ENCODE measurements at places on chromosomes 7 and 10.

DNA sequence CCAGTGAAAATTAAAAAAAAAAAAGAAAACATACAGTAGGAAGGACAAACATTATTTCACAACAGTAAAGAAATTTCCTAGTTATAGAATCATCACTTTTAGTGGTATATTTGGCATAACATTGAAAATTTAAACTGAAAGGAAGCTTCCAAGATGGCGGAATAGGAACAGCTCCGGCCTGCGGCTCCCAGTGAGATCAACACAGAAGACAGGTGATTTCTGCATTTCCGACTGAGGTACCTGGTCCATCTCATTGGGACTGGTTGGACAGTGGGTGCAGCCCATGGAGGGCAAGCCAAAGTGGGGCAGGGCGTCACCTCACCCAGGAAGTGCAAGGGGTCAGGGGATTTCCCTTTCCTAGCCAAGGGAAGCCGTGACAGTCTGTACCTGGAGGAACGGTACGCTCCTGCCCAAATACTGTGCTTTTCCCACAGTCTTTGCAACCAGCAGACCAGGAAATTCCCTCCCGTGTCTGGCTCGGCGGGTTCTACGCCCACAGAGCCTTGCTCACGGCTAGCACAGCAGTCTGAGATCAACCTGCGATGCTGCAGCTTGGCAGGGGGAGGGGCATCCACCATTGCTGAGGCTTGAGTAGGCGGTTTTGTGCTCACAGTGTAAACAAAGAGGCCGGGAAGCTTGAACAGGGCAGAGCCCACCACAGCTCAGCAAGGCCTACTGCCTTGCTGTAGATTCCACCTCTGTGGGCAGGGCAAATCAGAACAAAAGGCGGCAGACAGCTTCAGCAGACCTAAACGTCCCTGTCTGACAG is 19.4 kb downstream of the PON3 start:
- DNase-seq: no peak

- DNase-seq: no peak
Observed at GRCh38 chr10:88987243-88987725, 3.3 kb upstream of the FAS start.

GRCh38 chr7:154946166-154946565 is 56.8 kb downstream of the PAXIP1 start:
- no peak for DNase-seq

DNA sequence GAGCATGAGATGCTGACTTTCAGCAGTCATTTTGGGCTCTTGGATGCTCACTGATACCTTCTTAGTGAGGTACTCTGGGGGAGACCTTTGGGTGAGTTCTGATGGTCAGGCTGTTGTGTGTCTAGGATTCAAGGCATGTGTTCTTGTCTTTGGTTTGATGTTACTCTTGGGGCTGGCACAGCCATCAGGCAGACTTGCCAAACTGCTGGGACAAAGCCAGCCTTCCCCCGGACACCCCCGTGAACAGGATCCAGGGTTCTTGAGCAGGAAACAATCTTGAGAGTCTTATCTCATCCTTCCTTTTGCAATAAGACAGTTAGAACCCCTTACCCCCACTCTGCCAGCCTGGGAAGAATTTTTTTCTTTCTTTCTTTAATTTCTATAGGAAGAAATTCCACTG is 42.2 kb downstream of the SUFU start:
- DNase-seq: no peak

DNA sequence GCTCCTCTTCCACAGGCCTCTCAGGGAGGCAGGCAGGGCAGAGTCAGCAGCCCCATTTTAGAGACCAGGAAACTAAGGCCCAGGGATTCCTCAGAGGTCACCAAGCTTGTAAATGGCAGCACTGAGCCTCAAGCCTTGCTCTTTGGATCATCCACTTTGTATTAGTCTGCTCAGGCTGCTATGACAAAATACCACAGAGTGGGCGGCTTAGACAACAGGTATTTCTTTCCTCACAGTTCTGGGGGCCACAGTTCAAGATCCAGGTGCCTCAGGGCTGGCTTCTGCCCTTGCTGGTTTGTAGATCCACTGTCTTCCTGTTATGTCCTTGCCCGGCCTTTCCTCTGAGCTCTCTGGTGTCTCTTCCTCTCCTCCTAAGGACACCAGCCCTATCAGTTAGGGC is 151.2 kb downstream of the GRK5 start:
- no peak for DNase-seq

GRCh38 chr7:15950299-15950698 is 263.8 kb upstream of the MEOX2 start:
- DNase-seq: no peak

DNA sequence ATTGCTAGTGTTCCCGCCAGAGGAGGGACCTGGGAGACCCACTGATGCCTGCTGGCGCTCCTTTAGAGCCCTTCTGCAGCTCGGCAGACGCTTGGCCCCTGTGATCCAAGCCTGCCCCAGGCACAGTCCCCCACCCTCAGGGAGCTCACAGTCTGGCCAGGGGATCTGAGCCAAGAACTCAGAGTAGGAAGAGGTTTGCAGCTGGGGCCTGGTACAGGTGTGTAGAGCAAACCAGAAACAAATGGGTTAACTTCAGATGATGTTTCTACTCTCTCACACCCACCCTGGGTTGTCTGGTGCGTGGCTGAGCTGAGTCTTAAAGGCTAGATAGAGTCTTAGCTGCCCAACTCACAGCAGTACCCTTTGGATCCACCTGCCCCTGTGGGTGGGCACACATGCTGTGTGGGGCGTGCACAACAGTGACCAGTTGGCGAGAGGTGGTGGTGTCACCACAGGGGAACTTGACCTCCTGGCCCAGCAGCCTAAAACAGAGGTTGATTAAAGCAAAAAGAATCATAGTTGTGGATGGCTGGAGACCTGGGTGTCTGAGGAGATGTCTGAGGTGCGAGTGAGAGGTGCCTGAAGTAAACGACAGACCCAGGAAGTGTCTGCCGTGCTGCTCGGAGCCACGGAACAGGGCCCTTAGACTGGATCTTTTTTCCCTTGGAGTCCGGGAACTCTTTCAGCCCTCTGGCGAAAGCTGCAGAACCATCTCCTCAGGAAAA is 31.2 kb upstream of the SRGN start:
- DNase-seq: no peak

GRCh38 chr10:31700181-31700611 is 228.4 kb downstream of the ARHGAP12 start:
- no peak for DNase-seq

- DNase-seq: no peak
Observed at GRCh38 chr10:132449811-132450181, 52.8 kb downstream of the PWWP2B start.

- DNase-seq: no peak
Observed at GRCh38 chr10:16986406-16987205, 143.0 kb downstream of the CUBN start.

DNA sequence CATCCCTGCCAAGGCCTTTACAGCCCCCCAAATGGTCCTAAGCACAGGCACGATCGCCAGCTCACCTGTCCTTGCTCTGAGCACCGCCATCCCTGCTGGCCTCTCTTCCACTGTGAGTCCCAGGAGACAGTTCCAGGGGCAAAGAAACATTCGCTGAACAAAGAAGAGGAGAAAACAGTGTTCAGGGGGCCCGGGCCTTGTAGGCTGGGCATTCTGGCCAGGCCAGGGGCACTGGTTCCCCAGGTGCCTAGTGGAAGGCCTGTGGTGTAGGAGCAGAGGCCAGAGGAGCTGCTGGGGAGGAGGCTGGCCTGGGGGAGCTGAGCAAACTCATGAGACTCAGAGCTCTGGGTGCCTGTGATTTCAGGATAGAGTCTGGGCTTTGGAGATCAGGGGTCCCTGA is 22.6 kb downstream of the AQP1 start:
- no peak for DNase-seq

GRCh38 chr7:3998060-3998459 is 684.0 kb upstream of the FOXK1 start:
- no peak for DNase-seq

DNA sequence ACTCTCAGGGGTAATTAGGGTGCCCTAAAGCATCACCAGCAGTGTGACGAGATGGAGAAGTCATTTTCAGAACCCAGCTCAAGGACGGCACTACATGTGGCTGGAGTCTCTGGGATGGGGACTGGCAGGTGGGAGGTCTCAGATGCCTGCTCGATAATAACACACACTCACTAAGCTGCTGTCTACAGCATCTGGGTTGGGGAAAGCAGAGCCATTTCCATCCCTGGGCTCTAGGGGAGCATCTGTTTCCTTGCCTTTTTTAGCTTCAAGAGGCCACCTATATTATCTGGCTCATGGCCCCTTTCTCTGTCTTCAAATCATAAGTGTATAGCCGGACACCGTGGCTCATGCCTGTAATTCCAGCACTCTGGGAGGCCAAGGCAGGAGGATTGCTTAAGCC is 79.6 kb downstream of the SH3PXD2A start:
- no peak for DNase-seq

- no peak for DNase-seq
Observed at GRCh38 chr10:77927402-77928246, 1.1 kb upstream of the DLG5 start.

DNA sequence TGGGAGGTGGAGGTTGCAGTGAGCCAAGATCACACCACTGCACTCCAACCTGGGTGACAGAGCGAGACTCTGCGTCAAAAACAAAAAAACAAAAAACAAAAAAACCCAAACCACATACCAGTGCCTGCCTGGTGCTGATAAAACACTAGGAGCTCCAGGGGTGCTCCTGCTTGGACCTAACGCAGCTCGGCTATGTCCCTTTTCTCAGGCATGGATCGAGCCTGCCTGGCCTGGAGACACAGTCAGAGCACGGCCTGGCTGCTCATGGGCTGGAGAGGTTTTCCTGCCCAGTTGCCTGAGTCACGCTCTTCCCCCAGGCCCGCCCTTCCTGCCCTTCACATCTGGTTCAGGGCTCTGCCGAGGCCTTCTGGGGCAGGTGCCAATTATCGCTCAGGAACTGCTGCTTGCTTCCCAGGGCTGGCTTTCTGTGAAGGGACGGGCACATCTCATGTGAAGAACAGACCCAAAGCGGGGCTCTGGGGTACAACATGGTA is 12.6 kb upstream of the NPFFR1 start:
- no peak for DNase-seq

DNA sequence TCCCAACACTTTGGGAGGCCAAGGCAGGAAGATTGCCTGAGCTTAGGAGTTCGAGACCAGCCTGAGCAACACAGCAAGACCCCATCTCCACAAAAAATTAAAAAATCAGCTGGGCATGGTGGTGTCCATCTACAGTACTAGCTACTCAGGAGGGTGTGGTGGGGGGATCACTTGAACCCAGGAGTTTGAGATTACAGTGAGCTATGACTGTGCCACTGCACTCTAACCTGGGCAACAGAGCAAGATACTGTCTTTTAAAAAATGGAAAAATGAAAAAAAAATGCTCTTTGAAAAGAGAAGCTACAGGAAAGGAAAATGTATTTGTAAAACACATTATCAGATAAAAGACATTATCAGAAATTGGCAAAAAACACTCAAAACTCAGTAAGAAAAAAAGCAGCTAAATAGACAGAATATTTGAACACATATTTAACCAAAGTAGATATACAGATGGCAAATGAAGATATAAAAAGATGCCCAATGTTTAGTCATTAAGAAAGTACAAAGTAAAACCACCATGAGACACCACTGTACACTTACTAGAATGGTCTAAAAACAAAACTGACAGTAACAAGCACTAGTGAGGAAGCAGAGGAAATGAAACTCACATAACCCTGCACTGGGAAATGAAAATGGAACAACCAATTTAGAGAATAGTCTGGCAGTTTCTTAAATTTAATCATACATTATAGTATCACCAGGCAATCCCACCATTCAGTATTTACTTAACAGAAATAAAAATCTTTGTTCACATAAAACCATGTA is 40.5 kb downstream of the NRBF2 start:
- DNase-seq: no peak

GRCh38 chr10:33831591-33831990 is 497.1 kb upstream of the NRP1 start:
- DNase-seq: no peak

DNA sequence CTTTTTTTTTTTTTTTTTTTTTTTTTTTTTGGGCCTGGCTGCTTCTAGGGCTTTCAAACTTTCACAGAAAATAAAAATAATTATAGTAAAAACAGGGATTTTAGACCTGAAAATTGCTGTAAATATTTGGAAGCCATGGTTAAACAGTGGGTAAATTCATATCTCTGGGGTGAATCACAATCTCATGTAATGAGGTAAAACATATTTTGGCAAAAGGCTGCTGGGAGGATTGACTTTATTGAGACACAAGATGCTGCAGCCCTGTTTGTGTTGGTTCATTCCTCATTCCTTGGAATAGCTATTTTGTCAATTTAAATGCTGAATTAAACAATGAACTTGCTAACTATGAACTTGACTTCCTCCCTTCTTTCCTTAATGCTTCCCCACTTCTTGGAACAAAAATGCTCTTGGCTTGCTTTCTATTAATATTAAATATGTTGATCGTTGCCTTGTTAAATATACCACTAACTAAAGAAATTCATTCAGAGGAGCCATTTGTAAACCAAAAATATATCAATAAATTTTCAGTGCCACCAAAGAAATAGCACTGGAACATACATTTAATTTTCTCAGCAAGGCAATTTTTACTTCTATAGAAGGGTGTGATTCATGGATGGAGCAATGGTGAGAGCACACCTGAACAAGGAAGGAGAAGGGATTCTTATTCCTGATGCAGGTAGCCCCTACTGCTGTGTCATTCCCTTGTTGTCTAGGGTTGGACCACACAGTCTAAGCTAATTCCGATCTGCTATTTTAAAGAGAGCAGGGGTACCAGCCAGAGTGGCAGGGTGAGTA is 24.6 kb downstream of the AGK start:
- DNase-seq: no peak

- DNase-seq: no peak
Observed at GRCh38 chr10:102003541-102003940, 52.4 kb downstream of the ARMH3 start.

DNA sequence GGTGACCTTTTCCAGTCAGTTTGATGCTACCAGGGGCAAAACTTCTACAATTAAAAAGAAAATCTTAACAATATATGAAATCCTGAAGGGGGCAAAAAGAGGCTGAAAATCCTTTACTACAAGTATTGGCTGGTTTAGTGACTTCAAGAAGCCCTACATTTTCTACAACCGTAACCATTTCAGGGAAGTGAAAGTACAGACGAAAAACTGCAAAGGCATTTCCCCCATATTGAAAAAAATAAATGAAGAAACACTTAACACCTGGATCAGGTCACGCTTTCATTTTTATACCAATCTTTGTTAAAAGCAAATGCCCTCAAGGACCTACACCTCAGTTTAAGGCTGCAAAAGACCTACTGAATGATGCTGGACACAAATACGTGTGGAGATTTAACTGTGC is 38.6 kb downstream of the IL6 start:
- no peak for DNase-seq

- DNase-seq: no peak
Observed at GRCh38 chr10:77671594-77672252, 34.1 kb upstream of the KCNMA1 start.

- no peak for DNase-seq
Observed at GRCh38 chr10:132685101-132685891, 100.7 kb downstream of the NKX6-2 start.

DNA sequence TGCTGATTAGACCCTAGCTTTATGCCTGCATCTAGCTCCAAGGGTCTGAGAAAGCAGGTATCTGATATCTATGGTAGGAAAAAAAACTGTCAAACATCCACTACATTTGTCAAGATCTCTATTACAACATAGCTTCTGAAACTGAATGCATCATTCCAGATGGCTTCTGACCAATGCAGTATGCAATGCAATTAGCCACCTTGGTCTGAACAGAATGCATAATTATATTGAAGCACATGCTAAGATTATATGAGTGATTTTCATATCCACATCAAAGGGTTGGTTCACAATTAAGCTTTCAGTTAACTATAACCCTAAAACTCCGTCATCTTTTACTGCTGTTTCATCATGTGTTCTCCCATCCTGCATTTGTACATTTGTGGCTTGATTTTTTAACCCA is 271.4 kb downstream of the POLR1F start:
- no peak for DNase-seq

- no peak for DNase-seq
Observed at GRCh38 chr10:17802976-17803375, 6.2 kb upstream of the MRC1 start.

Measured in CD4-positive, alpha-beta memory T cell (primary cell).